Kidney (tissue), 22 donors: ENCODE measurements at places on chromosomes 6 and 20. TPM values are rescaled to one million over a fixed set of nuclear protein-coding genes. Genes with fewer than 3 reads are reported as not detected.

DNA sequence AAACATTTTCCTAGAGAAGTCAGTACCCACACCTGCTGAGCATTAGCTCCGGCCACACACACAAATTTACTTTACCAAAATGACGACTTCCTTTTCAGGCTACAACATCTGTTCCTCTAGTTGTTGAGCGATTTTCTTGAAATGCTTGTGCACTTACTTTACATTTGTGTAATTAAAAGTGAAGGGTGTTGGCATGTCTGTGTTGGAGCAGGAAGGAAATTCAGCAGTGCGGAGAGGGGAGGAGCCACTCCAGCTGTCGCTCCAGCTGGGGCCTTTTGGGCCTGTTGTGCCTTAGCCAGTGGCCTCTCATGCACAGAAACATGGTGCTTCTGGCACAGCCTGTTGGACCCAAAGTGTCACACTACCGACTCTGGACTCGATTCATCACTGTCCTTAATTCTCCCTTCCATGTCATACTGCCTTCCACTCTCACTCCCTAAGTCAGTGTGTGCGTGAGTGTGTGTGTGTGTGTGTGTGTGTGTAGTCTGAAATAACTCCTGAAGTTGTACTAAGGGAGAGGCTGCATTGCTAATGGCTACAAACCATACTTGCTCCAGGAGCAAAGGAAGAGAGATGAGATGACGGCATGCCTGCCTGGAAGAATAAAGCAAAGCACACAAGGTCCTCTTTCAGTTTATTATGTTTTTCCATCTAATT is 191.8 kb upstream of the ARG1 start:
- no peak for DNase-seq
- H3K36me3 ChIP-seq = no peaks in the 10 kb centered on the region
- H3K27ac ChIP-seq = no peak overlapping the region
- H3K4me1 ChIP-seq = no peaks in the 10 kb centered on the region

GRCh38 chr20:39462416-39462945 is 500.3 kb downstream of the DHX35 start:
- no peaks in the 10 kb centered on the region for H3K27me3 ChIP-seq
- DNase-seq = no peak
- H3K36me3 ChIP-seq = no peaks in the 10 kb centered on the region
- no peak overlapping the region for H3K4me3 ChIP-seq
- no peaks in the 10 kb centered on the region for H3K4me1 ChIP-seq
- H3K27ac ChIP-seq = no peak overlapping the region

DNA sequence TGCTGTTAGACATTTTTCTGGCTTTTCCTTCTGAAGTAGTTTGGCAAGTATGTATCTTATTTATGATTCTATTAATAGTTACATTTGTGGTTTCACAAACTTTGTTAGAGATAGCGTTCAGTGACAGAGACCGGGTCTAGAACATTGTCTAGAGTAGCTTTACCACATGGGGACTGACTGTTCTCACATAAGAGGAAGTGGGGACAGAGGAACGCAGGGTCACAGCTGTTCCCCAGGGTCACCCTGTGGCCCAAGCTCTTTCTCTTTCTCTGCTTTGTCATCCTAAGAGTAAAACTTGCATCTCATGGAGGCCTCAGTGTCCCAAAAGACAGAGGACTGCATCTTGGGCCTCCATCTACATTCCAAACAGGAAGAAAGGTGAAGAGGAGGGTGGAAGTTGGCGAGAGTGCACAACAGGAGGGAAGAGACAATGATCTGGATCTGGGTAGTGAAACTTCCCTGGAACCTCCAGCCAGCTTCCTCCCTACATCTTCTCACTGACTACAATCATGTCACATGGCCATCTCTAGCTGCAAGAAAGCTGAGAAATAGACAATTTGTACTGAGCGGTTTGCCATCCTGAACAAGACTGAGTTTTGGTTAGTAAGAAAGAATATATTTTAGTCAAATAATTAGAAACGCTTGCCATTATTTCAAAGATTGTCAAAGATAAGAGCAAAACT is 645.8 kb upstream of the ARID1B start:
- no peaks in the 10 kb centered on the region for H3K27me3 ChIP-seq
- no peaks in the 10 kb centered on the region for H3K4me1 ChIP-seq
- H3K27ac ChIP-seq = no peak overlapping the region
- no peak for DNase-seq
- no peaks in the 10 kb centered on the region for H3K36me3 ChIP-seq

- H3K4me1 ChIP-seq = no peaks in the 10 kb centered on the region
- no peak overlapping the region for H3K4me3 ChIP-seq
- H3K27ac ChIP-seq = no peak overlapping the region
- H3K27me3 ChIP-seq = no peaks in the 10 kb centered on the region
- DNase-seq = no peak
Observed at GRCh38 chr6:157885211-157885788, 62.3 kb downstream of the SNX9 start.

DNA sequence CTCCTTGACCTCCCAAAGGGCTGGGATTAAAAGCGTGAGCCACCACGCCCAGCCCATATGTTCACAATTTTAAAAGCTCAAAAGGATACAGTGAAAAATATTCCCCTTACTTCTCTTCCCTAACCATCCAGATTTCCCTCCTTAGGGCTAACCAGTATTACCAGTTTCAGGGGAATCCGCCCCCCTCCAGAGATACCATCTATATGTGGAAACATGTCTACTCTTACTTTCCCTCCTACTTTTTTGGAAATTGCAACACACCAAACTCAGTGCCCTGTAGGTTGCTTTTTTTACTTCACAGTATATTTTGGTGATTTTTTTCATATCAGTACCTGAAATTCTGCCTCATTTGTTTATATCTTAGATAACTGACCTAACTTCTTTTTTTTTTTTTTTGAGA is 6.9 kb upstream of the RPL10A start:
- no peaks in the 10 kb centered on the region for H3K27me3 ChIP-seq
- no peaks in the 10 kb centered on the region for H3K36me3 ChIP-seq
- H3K4me3 ChIP-seq = no peak overlapping the region
- no peaks in the 10 kb centered on the region for H3K4me1 ChIP-seq
- no peak overlapping the region for H3K27ac ChIP-seq

DNA sequence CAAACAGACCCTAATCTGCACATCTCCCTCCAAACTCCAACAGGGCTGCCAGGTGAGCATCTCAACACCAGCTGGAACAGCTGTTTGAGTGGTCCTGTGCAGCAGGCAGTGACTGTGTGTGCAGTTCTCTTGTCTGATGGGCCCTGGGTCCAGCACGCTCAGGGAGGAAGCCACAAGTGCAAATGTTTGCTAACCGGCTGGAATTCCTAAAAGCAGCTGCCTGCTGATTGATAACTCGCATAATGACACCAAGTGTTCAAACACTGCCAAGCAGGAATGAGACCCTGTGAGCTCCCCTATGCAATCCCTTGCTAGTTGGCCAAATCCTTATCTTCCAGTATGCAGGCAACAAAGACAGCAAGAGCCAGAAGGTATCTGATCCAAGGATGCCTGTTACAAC is 650.6 kb downstream of the CBLN4 start:
- H3K27ac ChIP-seq = no peak overlapping the region
- H3K27me3 ChIP-seq = no peaks in the 10 kb centered on the region
- H3K36me3 ChIP-seq = no peaks in the 10 kb centered on the region
- H3K4me3 ChIP-seq = no peak overlapping the region
- no peaks in the 10 kb centered on the region for H3K4me1 ChIP-seq
- DNase-seq = no peak

DNA sequence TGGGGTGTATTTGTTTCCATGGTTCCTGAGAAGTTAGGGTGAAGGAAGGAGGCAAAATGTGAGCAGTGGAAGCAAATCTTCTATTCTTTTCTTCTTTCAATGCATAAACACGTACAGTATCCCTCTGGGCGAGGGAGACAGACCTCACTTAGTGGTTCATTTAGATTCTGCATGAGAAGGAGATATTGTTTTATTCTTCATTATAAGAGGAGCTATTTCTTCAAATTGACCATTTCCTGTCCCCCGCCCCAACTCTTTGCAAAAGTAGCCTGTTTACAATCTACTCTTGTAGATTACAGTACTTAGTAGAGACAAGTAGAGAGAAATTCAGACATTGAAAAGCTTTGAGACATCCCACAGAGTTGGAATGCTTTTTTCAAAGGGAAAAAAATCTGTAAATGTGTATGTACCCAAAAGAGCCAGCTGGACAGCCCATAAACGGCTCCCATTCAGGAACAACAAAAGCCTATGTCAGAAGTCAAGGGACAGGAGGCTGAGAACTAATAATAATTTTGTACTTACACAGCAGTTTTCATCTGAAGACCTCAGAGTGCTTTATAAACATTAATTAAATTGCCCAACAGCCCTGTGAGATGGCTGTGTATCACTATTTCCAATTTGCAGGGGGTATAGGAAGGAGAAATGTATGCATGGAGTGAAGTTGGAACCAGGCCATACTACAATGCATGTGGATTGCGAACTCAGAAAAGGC is 23.9 kb downstream of the CD83 start:
- H3K4me1 ChIP-seq = no peaks in the 10 kb centered on the region
- H3K36me3 ChIP-seq = no peaks in the 10 kb centered on the region
- no peak overlapping the region for H3K4me3 ChIP-seq

GRCh38 chr6:29938746-29939508 is 3.4 kb upstream of the HLA-A start:
- DNase-seq = no peak
- H3K4me1 ChIP-seq = no peaks in the 10 kb centered on the region

DNA sequence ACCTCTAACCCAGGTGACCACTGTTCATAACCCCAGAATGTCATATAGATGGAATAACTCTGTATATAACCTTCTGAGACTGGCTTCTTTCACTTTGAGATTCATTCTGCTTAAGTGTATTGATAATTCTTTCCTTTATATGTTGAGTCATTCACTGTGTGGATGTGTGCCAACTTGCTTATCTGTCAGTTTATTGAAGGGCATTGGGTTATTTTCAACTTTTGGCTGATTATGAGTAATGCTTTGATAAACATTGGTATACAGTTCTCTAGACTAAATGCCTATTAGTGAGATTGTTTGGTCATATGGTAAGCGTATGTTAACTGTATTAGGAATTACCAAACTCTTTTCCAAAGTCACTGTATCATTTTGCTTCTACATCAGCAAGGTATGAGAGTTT is 453.4 kb upstream of the SPTLC3 start:
- no peaks in the 10 kb centered on the region for H3K4me1 ChIP-seq
- no peak overlapping the region for H3K27ac ChIP-seq
- H3K4me3 ChIP-seq = no peak overlapping the region
- H3K27me3 ChIP-seq = no peaks in the 10 kb centered on the region
- no peak for DNase-seq

Gene MAPK14
- total RNA-seq = 56.6 TPM
